ENCODE measurements at places on chromosomes 5 and 9.

DNA sequence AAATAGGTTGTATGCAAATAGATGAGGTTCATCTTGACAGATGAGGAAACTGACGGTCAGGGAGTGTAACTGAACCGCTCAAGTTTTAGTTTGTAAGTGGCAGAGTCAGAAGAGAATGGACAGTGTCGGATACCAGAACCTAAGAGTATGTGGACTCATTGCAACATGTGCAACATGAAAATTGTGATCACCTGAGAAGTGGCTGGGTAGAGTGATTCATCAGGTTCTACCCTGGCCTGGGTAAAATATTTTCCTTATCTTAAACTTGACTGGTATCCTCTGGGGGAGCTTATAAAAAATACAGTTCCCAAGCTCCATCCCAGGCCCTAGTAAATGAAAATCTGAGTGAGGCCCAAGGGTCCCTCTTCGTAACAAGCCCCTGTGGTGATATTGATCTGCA is 35.2 kb upstream of the MIER3 start:
- DNase-seq: no peak

DNA sequence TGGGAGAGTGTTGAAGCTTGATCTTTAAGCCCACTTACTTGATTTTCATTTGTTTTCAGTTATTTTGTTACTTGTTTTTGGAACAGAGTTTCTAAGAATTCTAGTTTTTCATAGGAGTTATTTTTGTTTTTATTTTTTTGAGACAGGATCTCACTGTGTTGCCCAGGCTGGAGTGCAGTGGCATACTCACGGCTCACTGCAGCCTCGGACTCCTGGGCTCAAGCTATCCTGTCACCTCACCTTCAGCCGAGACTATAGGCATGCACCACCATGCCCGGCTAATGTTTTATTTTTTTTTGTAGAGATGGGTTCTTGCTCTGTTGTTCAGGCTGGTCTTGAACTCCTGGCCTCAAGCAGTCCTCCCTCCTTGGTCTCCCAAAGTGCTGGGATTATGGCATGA is 6.3 kb downstream of the ERBIN start:
- no peak for DNase-seq

- no peak for DNase-seq
Measured at GRCh38 chr5:150092159-150092787, 5.9 kb upstream of the CSF1R start.

DNA sequence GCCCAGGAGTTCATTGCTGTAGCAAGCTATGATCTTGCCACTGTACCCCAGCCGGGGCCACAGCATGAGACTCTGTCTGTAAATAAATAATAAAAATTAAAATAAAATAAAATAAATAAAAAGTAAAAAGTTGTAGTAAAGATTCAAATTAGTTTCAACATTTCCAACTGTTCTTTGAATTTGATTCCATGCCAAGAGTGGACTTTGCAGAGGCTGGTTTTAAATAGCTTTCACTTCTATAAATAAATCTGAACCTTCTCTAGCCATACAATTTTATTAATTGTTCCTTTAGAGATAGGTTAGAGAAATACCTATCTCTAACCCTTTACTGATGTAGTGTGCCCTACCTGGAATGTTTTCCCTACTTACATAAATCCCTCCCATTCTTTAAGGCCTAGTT is 129.7 kb upstream of the SLIT3 start:
- DNase-seq: no peak

DNA sequence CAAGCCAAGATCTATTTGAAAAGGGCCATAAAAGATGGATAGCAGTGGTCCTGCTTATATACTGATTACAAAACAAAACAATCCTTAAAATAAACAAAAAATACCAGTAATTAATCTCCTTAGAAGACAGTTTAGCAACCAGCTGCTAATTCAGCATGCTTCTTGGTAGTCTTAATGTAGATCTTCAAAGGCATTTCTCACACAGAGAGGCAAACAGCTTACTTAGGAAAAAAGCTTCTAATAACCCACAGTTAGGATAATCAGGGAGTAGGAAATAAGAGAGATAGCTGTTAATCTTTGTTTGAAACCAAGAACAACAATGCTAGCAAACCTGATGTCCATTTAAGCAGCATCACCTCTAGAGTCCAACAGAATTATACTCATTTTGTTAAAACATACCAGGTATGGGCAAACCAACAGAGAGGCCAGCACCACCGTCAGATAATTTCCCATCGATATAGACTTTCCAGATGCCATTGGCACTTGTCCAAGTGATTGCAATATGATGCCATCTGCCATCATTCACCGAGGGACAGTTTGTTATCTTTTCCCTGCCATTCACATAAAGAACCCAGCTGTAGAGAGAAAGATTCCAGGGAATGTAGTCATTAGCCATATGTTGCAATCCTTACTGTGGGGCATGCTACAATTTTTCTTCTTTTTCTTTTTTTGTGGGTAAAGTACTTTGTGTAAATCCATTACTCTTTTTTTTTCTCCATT is 105.6 kb upstream of the TXNDC8 start:
- DNase-seq: no peak

Measured in iPS-NIHi11 (cell line).